DMS53 (cell line): ENCODE measurements at places on chromosomes 16 and 17.

- no peak for DNase-seq
Measured at GRCh38 chr16:78903843-78904242, 696.7 kb downstream of the MAF start.

GRCh38 chr17:14098246-14098645 lies 28.9 kb downstream of the COX10 start:
- peak; percentile 41 for DNase-seq

GRCh38 chr16:50161950-50162349 lies 8.8 kb downstream of the TENT4B start:
- no peak for DNase-seq

GRCh38 chr16:3963203-3963602 lies 82.7 kb upstream of the CREBBP start:
- DNase-seq: peak; percentile 88

DNA sequence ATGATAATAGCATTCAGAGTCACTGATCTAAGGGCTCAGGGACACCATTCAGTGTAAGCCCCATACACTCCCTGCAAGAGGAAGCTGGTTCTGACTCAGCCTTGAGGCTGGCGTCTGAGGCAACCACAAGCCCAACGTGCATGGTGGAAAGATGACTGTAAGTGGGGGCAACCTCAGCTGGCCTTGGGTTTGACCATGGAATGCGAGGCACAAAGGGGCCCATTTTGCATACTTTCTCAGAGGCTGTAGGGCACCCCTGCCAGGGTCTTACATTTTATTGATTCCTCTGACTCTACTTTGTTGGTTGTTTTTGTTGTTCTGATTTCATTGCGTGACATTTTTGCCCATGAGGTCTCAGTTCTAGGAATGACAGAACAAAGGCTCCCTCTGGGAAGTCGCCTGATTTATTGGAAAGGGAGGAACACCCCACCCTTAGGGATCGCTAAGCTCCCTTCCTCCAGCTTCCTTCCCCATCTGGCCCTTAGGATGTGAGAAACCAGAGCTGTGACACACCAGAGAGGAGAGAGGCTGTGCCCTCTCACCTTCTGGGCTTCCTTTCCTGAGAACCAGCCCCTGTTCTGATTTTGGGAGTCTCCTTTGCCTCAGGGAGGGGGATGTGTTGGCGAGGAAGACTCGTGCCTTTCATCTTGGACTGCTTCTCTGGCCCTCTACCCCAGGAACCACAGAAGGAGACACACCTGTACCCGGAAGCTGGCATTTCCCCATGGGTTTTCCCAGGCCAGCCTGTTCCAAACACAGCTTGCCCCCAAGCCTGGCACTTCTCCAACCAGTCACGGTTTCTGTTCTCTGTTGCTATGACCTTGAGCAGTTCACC lies 5.6 kb upstream of the CIITA start:
- DNase-seq: peak; percentile 7

GRCh38 chr16:84132527-84133285 lies 12.3 kb downstream of the HSDL1 start:
- DNase-seq: no peak
